ENCODE measurements at places on chromosomes 7 and 10.

GRCh38 chr10:34815185-34816084 lies at the start of gene PARD3:
PARD3 (minus strand) TSS chr10:34815296; CDS start chr10:34814995, 301 bp downstream.
- peak; percentile 68 for DNase-seq

DNA sequence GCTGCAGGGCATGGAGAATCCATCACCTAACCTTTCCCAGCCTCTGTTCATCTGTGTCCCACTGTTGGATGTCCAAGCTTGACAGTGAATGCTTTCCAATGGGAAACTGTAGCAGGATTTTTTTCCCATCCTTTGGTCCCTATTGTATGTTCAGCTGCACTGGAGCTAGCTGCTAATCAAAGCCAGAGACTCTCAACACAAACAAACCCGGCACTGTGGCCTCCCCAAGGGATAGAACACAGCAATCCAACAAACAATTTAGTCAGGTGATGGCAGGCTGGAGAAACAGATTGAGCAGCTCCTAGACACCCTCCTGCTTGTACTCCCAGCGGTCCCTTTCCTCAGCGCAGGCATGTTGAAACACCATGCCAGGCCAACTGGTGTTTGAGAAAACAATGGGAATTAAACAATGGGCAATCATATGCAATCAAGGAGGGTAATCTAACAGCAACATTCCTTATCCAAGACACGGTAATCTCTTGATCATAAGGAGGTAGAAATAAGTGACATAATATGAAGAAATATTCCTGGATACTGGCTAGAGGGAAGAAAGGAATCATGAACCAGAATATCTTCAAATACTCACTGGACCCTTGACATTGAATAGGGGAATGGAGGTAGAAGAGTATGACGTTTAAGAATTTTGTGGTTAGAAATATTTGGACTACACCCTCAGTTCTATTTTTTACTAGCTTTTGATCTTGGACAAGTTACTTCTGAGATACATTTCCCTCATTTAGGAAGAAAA lies 15.0 kb downstream of the PTN start:
- DNase-seq: peak; percentile 12

- DNase-seq: no peak
These were observed 588.2 kb upstream of the KCND2 start for GRCh38 chr7:119684763-119685162.

GRCh38 chr10:127243490-127244272 lies 47.3 kb upstream of the INSYN2A start:
- peak; percentile 30 for DNase-seq

- no peak for DNase-seq
These were observed 97.6 kb downstream of the KIAA1217 start for GRCh38 chr10:24306507-24306875.

GRCh38 chr7:64849250-64849923 lies 53.7 kb upstream of the ZNF273 start:
- no peak for DNase-seq

DNA sequence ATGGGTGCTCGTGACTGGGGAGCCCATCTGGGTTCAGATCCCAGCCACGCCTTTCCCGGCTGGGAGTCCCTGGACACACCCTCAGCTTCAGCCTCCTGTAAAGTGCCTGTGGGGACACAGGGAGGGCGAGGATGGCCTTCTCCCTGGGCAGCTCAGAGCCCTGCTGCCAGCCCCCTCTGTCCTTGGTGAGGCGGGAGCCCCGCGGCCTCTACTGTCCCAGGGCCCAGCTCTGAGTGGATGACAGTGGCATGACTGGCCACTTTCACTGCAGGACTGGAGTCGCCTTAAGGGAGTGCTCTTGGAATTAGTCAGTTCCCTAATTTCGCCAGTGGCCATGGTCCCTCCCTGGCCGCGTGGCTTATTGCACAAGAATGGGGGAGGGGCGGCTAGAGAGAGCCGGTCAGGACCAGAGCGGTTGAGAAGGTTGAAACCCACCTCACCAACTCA lies 4.6 kb downstream of the BRI3 start:
- DNase-seq: peak; percentile 23

Measured in fibroblast of skin of abdomen (primary cell).